ENCODE measurements at places on chromosomes 11 and 22.

- no peak for DNase-seq
Observed at GRCh38 chr22:49026494-49027367, 800.9 kb downstream of the BRD1 start.

GRCh38 chr11:14741195-14741594 is 97.6 kb downstream of the PDE3B start:
- no peak for DNase-seq

GRCh38 chr11:38315151-38315550 is 1717.1 kb upstream of the RAG2 start:
- DNase-seq = peak; percentile 17

- DNase-seq = peak; percentile 35
Observed at GRCh38 chr11:70383664-70384565, 14.4 kb upstream of the CTTN start.

GRCh38 chr11:74019860-74020259 is 11.0 kb upstream of the UCP3 start:
- DNase-seq = no peak

GRCh38 chr11:63826471-63827190 is 12.3 kb upstream of the MARK2 start:
- DNase-seq = no peak

GRCh38 chr22:44424867-44425693 is 73.0 kb downstream of the RTL6 start:
- no peak for DNase-seq

GRCh38 chr11:44483919-44484610 is 81.4 kb upstream of the CD82 start:
- DNase-seq = peak; percentile 13

GRCh38 chr11:74403607-74404321 is 5.5 kb upstream of the PGM2L1 start:
- no peak for DNase-seq

GRCh38 chr22:28204382-28204781 is 285.3 kb upstream of the PITPNB start:
- DNase-seq = no peak

GRCh38 chr22:48084041-48084728 is 1321.7 kb downstream of the TBC1D22A start:
- no peak for DNase-seq

GRCh38 chr11:14587258-14587657 is 56.3 kb upstream of the PDE3B start:
- no peak for DNase-seq

DNA sequence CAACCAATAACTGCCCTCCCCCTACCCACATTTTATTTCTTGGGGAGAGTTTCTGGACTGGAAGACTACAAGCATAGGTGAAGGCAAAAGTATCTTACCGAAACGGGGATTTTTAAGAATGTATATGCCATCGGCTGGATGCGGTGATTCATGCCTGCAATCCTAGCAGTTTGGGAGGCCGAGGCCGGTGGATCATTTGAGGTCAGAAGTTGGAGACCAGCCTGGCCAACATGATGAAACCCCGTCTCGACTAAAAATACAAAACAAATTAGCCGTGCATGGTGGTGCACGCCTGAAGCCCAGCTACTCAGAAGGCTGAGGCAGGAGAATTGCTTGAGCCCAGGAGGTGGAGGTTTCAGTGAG is 20.8 kb upstream of the SLN start:
- DNase-seq = no peak

- no peak for DNase-seq
Observed at GRCh38 chr11:11960687-11961086, 47.7 kb downstream of the DKK3 start.

DNA sequence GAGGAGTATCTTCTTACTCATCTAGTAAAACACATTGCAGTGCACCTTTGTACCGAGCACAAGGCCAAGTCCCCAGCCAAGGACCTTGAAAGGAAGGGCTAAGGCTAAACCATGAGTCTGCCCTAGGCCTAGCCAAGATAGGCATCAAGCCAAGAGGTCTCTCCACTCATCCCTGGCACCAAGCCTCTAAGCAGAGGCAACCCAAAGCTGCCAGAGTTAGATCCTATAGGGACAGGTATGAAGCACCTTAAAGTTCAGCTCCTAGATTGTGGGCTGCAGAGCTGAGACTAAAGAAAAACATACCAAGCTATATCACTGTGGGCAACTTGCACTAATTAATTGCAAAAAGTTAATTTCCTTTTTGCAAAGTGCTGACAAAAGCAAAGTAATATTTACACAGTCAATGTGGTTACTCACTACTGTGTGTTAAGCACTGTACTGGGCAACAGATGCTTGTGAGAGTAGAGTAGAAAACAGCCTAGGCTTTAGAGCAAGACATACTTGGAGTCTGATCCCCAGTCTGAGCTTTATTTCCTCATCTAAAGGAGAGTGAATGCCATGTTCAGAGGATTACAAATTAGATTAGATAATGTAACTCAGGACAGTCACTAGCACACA is 7.2 kb downstream of the COA4 start:
- no peak for DNase-seq

- DNase-seq = peak; percentile 63
Observed at GRCh38 chr11:120186774-120187591, 23.8 kb upstream of the OAF start.

- no peak for DNase-seq
Observed at GRCh38 chr11:113994077-113994954, 19.4 kb downstream of the HTR3A start.

- peak; percentile 53 for DNase-seq
Observed at GRCh38 chr11:128776424-128777284, 82.8 kb downstream of the FLI1 start.

- DNase-seq = peak; percentile 99
Observed at GRCh38 chr11:102560555-102561011, 30.0 kb upstream of the MMP7 start.

Data from fibroblast of villous mesenchyme (primary cell).